ENCODE measurements at places on chromosomes 7 and 10.

GRCh38 chr7:157255201-157255606 is 81.6 kb upstream of the DNAJB6 start:
- no peak for DNase-seq

DNA sequence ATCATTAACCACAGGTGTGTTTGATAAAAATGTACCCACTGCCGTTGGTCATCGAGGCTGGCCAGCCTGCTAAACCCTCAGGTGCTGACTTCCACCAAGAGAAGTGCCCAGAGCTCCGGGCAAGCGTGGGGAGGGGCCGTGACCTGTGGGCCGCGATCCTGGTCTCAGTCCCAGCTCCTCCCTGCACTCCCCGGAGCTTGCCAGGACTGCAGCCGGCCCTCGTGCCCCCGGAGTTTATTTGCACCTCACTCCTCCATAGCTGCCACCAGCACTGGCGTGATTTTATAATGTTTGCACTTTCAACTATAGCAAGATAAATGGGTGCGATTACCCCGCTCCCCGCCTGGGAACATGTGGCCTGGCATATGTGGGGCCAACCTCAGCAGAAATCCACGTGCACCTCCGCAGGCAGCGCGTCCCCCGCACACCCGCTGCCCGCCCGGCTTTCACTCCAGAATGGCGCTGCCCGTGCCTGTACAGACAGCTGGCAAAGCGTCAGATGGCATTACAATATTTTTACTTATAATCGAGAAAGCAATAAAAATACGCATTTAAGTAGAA is 30.8 kb downstream of the UNCX start:
- no peak for DNase-seq

- no peak for DNase-seq
These were observed 83.1 kb downstream of the LRGUK start for GRCh38 chr7:134210227-134210626.

GRCh38 chr10:49243139-49243538 is 54.9 kb upstream of the TMEM273 start:
- DNase-seq: no peak

DNA sequence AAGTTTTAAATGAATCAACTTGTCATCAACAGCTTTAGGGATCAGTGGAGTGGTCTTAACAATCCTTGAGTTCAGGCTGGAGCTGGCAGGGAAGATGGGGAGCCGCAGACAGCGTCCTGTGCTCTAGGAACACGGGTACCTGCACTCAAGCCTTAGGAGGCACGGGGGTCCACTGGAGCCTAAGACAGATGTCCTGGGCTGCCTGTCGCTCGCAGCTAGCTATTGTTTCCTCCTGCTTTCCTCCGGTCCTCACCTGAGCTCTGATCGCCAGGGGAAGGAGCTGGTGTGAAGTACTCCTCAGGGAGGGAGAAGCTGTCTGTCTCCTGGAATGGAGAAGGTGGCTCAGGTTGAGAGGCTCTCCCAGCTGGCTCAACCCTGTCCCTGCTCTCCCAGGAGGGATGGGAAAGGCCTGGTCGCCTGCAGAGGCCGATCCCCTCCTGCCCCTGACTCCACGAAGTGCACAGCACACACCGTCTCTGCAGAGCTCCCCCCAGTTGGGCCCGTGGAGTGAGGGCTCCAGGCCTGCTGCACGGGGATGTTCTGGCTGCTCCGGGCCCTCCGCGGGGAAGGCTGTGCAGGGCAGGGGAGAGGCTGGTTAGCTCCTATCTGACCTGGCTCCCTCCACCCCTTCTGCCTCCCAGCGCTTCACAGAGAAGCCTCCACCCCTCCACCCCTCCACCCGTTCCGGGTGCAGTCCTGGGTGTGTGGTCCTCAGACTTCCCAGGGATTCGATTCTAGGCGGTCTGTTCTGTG is 14.5 kb upstream of the PYROXD2 start:
- DNase-seq: no peak

DNA sequence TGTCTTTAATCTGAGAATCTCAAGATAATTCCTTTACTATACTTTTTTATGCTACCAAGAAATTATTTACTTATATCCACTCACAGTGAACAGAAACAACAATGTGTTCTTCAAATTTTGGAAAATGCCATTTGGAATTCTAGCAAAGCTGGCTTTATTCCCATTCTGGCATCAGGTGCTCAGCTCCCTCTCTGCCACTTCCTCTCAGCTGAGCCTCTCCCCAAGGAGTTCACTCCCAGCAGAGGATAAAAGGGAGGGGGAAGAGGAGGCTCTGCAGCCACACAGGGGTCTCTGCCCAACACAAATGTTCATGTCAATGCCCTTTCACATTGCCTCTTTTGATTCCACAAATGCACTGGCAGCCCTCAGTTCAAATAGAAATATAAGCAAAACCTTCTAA is 116.9 kb downstream of the CPEB3 start:
- DNase-seq: no peak

GRCh38 chr7:37247861-37248260 is 200.8 kb downstream of the ELMO1 start:
- DNase-seq: no peak

DNA sequence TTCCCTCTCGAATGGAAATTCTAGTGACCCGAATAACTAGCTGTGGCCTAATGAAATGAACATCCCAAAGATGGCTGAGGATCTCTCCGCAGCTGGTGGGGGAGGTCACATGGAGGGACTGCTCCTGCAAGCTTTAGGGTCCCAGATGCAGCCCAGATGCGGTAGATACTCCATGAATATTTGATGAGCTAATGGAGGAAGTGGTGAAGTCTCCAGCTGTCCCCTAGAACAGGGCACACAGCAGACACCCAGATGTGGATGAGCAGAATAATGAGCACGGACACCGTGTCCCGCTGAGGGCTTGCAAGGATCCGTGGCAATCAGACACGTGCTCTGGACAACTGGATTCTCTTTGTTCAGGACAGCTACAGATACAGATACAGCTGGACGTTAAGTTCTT is 59.2 kb downstream of the DENND2A start:
- DNase-seq: no peak

DNA sequence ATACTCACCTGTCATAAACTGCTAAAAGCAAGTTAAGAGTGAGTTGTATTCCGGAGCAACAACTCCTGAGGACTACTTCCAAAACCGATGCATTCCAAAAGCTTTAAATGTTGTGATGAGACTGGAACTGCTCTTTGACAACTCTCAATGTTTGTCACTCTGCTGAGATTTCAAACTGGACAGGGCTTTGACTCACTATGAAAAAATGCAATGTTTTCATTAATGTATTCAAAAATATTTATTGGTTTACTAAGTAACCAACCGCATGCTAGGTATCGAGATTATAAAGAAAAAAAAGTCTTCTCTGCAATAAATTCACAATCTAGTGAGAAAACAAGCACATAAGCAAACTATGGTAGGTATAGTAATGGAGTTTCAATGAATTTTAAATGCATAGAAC is 107.9 kb upstream of the GNAI1 start:
- no peak for DNase-seq

DNA sequence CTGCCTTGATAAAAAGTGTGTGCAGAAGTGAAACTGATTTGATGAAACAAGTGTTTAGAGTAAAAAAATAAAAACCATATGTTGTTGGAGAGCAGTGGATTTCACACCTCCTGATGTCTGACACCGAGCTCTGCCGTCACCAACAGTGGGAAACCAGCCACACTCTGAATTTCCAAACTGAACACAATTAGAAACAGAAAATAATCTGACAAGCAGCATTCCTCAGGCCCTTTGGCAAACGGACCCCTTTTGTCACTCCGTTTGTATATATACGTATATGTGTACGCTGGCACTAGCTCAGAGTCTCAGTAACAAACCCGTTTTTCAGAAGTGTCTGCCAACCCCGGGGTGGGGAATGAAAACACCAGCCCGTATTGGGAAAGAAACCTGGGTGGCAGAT is 32.4 kb downstream of the TACC2 start:
- DNase-seq: no peak

GRCh38 chr7:85997515-85997914 is 646.2 kb upstream of the GRM3 start:
- no peak for DNase-seq

GRCh38 chr10:104127411-104127810 is 5.4 kb downstream of the SFR1 start:
- peak; percentile 12 for DNase-seq

- no peak for DNase-seq
These were observed 32.4 kb upstream of the ZNF273 start for GRCh38 chr7:64870656-64871055.

DNA sequence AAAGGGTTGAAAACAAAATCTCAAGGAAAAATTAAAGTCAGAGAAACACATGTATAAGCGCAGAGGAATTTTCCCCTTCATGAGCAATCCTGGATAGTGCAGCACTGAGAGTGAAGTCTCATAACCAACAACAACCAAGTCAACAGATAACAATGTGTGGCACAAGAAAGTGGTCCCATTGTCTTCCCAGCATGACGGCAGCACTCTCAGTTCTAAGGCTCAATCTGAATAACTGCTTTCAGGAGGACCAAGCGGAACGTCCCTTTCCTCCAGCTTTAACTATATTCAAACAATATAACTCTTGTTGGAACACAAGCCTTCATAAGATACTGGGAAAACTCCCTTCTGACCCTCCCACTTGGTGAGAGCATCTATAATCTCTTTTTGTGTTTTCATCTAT is 137.9 kb downstream of the RAPGEF5 start:
- DNase-seq: no peak

DNA sequence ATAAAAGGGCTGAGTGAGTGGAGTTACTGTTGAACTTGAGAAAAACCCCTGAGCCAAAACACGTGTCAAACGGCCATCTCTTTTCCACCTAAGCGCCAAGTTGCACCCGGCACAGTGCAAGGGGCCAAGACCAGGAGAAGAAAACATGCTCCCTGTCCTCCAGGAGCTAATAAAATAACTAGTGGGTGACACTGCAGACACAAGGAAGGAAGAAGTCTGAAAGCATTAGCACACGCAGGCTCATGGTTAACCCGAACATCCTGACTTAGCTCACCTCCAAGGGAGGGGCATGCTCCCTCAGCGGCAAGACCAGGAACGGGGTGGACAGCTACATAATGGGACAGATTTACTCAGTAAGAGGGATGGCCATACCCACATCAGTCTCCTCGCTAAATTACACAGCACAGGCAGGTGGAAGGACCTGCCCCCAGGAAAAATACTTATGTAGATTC is 65.0 kb downstream of the PIP4K2A start:
- no peak for DNase-seq

DNA sequence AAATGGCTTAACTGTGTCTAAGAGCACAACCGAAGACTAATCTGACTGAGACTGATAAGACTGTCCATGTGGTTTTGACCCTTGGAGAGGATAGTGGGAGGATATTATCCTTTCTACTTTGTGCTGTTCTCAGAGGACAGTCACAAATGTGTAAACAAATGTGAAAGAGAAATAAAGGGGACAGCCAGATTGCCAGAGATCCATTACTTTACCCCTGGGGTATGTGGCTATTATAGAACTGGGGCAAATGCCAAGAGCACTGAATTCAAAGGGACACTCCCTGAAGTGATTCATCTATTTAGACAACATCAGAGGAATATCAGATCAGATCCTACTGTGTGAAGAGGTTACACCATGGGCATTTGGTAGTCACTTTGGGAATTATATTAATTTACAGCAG is 154.7 kb downstream of the RNLS start:
- DNase-seq: peak; percentile 76

DNA sequence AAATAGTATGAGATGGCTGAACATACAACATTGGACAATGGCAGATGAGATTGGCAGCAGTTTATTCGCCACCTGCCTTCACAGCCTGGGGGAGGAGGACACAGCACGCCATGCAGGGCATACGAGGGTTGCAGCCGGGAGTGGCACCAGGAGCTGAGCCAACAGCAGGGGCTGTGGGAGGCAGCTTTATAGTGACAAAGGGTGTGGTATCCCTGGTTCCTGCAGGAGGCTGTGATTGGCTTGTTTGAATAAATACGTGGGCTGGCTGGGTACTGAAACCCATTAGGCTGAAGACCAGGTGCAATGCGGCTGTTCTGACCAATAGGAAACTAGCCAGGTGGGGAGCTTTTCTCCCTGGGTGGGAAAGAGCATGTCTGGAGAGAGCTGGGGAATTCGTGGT is 68.9 kb upstream of the LEP start:
- peak; percentile 83 for DNase-seq

GRCh38 chr10:79351332-79351731 is 4.1 kb downstream of the PPIF start:
- no peak for DNase-seq

DNA sequence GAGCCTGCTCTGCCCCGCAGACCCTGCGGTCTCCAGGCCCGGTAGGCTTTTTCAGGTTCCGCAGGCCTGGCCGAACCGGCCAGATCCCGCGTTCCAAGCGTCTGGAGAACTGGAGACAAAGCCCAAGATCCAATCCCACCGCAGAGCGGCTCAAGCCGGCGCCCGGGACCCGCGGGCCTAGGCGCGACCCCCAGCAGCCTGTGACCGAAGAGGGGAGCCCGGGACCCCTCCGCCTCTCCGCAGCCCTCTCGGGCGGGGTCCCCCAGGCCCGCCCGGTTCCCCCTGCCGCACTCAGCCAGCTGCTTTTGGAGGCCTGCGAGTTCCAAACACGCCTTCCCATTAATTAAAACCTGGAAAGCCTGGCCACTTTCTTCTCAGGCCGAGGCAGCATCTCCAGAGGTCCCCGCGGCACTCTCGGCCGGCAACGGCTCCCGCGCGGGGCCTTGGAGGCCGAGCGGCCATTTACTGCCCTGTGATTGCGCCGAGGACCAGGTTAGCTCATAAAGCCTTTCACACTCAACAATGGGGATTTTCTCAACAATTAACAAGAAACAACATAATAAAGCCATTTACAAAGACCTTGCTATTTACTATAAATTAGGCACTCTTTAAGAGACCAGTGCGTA is 16.7 kb downstream of the SKIDA1 start:
- no peak for DNase-seq

GRCh38 chr7:21526007-21526406 is 16.8 kb upstream of the DNAH11 start:
- DNase-seq: no peak

DNA sequence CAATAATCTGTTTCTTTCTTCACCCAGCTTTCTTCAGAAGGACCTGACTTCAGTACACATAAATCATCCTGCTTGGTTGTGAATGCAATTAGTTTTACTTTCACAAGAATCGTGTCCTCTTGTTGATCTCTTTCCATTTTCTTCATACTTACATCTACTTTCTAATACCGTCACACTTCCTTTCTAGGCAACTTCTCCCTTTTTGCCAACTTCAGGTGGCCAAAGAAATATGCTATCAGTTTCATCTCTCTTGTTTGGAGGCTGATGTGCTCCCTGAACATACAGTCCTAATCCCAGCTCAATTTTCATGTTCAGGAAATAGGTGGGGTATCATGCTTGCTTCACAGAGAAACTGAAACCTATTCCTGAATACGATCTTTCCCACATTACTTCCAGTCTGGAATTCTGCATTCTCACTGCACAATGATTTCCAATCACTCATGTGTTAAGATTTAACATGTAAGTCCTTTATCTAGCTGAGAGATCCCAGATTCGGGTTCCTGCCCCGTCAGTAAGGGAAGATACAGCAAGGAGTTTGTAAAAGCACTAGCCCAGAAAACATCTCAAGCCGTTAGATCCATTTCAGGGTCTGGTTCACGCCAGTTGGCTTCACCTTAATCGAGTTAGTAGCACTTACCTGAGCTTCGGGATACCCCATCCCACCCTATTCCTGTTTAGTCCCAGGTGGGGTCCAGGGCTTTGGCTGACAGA is 994 bp downstream of the SLC25A28 start:
- no peak for DNase-seq
